ENCODE measurements at places on chromosomes 5 and 9.

DNA sequence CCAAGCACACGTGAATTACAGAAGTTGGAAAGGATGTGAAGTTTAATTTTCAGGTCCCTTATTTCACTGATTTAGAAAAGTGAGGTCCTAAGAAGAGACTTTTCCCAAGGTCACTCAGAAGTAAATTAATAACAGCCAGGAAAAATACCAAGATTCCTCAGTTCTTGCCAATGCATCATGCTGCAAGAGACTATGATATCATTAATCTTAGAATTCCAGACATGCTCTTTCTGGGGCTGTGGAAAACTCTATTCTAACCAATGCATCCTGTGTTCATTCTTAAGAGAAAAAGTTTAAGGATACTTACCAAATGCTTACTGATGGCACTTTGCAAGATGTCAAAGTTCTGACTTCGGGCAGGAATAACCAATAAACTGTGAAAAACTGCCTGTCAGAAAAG lies 42.8 kb downstream of the TEX10 start:
- no peak for DNase-seq

DNA sequence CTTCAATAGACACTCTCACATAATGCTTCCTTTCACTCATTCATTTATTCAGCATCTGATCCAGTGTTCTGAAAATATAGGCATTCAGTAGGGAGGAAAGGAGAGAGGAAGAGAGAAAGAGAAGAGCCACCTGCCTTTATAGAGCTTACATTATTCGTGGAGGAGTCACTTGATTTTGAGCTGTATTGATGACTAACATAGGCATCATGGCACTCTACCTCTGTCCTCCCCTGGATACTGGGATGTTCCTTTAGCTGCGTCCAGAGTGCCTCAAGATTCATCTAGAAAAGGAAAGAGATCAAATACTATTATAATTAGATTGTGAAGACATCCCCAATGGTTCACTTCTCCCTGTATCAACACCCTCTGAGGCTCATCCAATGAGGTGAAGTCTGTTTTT lies 345.1 kb downstream of the SPATA31D1 start:
- no peak for DNase-seq

DNA sequence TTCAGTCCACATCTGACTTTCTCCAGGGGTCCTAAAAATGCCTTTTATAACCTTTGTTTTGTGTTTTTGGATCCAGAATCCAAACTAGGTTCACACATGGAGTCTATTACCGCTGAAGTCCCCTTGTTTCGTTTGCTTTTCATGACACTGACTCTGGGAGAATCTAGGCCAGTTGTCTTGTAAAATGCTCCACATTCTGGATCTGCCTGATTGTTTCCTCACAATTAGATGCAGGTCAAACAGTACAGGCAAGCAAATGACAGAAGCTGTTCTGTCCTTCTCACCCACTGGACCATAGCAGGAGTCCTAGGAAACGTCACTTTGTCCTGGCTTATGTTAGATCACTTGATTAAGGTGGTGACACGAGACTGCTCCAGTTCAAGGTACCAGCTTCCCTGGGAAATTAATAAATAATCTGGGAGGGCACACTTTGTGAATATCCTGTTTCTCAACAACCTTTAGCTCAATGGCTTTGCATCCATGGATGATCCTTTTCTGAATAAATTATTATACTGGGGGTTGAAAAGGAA lies 34.1 kb downstream of the FABP6 start:
- no peak for DNase-seq

GRCh38 chr5:112014783-112015395 lies 257.9 kb upstream of the NREP start:
- DNase-seq = no peak

Measured in neural crest cell (in vitro differentiated cells).